Activated T-helper 1 cell treated with anti-CD3 and anti-CD28 coated beads, Interleukin-12 subunit alpha, Interleukin-12 subunit beta, Interleukin-2, Interleukin-4 antibody, amounts not matched to agents 30 ng/mL and 10 ng/mL and 1 ng/mL, durations not matched to agents 14 hours and 24 hours and 36 hours (primary cell): ENCODE measurements at places on chromosomes 3 and 15. TPM values are rescaled to one million over a fixed set of nuclear protein-coding genes. Genes with fewer than 3 reads are reported as not detected.

Gene WDR76
- 71.1 and 75.2 TPM in 2 replicates for total RNA-seq

Gene ADGRG7
- not detected in 2 replicates for total RNA-seq

Gene SCAANT1
- total RNA-seq = not detected in 2 replicates

Gene LRRC15
- total RNA-seq = not detected in 2 replicates

Gene TRAIP
- 26.5 and 27.9 TPM in 2 replicates for total RNA-seq

Gene ACTRT3
- 1.1 and 1.3 TPM in 2 replicates for total RNA-seq

Gene SPINT1
- 11.0 and 12.4 TPM in 2 replicates for total RNA-seq

Gene GRAMD2A
- 0.21 TPM in 1 of 2 replicates, not detected in the other for total RNA-seq

DNA sequence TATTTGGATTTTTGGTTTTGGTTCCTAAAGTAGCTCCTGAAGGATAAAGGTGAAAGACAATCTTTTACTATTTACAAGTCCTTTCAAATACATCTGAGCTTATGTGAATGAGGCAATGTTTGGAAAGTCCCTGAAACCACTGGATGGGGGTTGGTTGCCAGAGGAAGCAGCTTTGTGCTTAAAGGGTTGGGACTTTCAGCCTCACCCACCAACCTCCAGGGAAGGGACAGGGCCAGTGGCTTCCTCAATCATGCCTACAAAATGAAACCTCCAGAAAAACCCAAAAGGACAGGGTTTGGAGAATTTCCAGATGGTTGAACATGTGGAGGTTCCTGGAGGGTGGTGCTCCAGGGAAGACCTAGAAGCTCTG, 20.9 kb upstream of the ABHD17C start:
- DNase-seq = no peak

- peak; percentile 35 for DNase-seq
These were observed 619 bp downstream of the TTBK2 start for GRCh38 chr15:42919799-42920518.

- DNase-seq = no peak
These were observed 43.7 kb upstream of the IGSF10 start for GRCh38 chr3:151504606-151505005.

- no peak for DNase-seq
These were observed at the start of gene ARMC8 for GRCh38 chr3:138187296-138188012. TSS of gene ARMC8 (plus strand) at chr3:138187301. CDS start at chr3:138187555, 254 bp downstream.

DNA sequence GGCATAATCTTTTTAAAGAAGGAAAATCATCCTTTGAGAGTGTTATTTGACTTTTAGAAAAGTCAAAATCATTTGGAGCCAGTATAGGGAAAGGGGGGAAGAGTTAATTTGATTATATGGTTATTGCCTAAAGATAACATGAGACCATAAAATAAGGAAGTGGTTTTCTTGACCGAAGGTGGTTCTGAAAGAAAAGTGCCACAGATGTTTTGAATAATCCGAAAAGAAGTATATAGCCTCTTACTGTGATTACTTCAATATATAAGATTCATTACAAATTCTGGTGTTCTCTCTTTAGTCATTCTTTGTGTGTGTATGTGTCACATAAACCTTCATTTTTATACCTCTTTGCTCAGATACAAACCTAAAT, 1.1 kb downstream of the DNAJB11 start:
- no peak for DNase-seq

DNA sequence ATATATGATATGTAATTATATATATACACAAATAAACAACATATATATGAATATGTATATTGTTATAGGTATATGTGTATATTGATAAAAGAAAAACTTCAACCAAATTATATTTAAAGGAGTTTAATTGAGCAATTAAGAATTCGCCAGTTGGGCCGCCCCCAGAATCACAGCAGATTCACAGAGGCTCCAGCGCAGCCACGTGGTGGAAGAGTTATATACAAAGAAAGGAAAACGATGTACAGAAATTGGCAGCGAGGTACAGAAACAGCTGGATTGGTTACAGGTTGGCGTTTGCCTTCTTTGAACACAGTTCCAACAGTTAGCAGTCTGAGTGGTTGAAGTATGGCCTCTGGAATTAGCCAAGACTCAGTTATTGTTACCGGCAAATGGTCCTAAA, 137.3 kb upstream of the SLC24A5 start:
- DNase-seq = no peak
